ENCODE measurements at places on chromosomes 7 and 10. TPM values are rescaled to one million over a fixed set of nuclear protein-coding genes. Genes with fewer than 3 reads are reported as not detected.

EBLN1 gene
- not detected for polyA plus RNA-seq

ZSCAN25 gene
- polyA plus RNA-seq: 19.0 TPM

ADO gene
- polyA plus RNA-seq: 36.6 TPM

BMPER gene
- polyA plus RNA-seq: 28.1 TPM

PDE6C gene
- 0.78 TPM for polyA plus RNA-seq

POLR2J2 gene
- 1.5 TPM for polyA plus RNA-seq

HDAC9 gene
- 11.7 TPM for polyA plus RNA-seq

GRM8 gene
- 7.4 TPM for polyA plus RNA-seq
